ENCODE measurements at places on chromosomes 13 and 19.
A peak's percentile ranks its signal among the peaks of the same experiment; 100 is the strongest.

DNA sequence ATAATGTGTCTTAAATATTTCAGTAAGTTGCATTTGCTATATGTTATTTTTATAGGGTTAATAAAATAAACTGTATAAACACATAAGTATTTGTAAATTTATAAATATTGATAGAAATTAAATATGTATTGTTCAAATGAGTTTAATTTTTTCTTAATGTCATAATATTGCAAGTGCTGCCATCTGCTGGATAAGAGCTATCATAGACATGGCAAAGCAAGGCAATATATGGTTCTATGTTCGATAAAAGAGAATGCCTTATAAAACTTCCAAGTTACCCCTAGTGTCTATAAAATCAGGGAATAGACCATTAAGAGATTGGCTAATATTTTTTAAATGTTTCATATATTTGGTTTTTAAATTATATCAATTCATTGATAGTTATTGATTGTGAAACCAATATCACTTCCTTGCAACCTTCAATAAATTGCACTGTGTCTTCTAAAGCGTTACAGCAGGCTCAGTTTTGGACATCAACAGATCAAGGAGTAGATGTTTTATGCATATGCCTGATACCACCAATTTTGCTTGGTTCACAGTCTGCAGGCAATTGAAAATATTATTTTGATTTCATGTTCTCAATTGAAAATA, 29.0 kb upstream of the SLITRK6 start:
- DNase-seq = peak; percentile 62

GRCh38 chr19:5313307-5313706, 27.3 kb downstream of the PTPRS start:
- no peak for DNase-seq

DNA sequence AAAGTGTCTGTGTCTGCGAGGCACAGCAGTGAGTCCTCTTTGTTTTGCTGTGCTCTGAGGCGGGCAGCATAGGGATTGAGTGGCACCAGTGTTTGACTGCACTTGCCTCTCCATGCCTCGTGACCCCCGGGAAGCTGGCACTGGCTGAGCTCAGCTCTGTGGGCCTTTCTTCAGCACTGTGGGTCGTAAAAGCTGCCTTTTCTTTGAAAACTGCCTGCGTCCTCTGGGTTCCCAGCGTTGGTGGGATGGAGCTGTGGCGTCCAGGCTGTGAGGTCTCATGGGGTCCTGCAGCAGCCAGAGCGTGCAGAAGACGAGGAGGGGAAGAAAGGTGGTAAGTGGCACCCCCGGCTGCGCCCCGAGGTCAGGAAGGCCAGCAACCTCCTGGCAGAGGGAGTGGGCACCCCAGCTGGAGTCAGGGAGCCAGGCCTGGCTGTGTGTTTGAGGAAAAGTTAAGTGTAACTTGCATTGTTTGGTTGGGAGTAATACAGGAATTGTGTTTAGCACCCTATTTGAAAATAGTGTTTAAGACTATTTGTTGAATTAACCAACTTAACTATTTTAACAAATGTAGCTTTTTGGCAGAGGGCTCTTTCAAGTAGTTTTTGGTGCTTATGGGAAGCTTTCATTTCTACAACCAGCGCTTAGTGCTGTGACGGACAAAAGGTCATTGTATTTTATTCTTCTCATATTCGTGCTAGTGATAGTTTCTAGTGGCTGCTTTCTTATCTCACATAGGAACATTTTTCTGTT, 79.3 kb upstream of the TEX29 start:
- no peak for DNase-seq

GRCh38 chr13:100131863-100132574, 43.1 kb downstream of the PCCA start:
- peak; percentile 9 for DNase-seq

- DNase-seq = no peak
Observed at GRCh38 chr13:85725433-85725832, 73.8 kb downstream of the SLITRK6 start.

DNA sequence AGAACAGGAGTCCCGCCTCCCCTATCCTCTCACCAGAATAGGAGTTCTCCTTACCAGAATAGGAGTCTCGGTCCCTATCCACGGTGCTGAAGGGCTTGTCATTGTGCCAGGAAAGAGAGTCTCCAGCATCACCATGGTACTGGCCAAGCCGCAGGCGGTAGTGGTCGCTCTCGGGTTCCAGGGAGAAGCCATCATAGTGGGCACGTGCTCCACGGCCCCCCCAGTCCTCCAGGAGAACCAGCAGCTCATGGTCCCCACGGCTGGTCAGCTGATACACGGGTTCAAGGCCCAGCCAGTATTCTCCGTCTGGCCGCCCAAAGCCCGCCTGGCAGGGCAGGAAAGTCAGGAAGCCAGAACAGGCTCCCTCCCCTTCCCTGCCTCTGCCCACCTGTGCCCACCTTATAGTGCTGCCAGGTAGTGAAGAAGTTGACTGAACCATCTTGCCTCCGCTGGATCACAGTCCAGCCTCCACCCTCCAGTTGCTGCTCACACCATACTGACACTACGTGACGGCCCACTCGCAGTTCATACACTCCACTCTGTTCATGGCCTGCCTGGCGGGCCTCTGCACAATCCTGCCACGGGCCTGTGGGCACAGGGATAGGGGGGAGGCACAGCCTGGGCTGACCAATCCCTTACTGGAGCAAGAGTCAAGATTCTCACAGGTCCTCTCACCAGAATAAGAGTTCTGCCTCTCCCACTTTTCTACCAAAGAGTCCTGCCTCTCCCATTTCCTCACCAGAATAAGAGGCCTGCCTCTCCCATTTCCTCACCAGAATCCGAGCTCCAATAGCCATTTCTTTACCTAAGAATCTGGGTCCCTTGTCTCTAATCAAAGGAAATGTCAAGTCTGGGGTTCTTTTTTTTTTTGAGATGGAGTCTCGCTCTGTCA, 7.4 kb downstream of the SHFL start:
- no peak for DNase-seq

DNA sequence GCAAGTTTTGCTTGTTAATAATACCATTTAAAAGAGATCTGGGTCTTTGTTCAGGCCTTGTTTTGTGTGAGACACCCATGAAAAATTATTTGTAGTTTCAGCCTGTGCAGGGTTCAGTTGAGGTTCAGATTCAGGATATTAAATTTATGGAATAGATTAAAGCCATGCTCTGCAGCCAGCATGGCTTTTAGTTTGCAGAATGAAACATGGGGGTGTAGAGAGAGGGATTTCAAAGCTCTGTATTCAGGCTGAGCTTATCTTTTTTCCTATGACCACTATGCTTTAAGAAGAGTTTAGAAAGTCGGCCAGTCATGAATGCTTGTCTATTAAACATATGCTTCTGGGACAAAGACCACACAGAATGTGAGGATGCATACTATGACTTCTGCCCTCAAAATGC, 73.6 kb downstream of the DCLK1 start:
- DNase-seq = no peak

- no peak for DNase-seq
Observed at GRCh38 chr13:110396913-110397381, 89.9 kb downstream of the COL4A2 start.

GRCh38 chr13:74230984-74231501, 96.8 kb upstream of the KLF12 start:
- no peak for DNase-seq

DNA sequence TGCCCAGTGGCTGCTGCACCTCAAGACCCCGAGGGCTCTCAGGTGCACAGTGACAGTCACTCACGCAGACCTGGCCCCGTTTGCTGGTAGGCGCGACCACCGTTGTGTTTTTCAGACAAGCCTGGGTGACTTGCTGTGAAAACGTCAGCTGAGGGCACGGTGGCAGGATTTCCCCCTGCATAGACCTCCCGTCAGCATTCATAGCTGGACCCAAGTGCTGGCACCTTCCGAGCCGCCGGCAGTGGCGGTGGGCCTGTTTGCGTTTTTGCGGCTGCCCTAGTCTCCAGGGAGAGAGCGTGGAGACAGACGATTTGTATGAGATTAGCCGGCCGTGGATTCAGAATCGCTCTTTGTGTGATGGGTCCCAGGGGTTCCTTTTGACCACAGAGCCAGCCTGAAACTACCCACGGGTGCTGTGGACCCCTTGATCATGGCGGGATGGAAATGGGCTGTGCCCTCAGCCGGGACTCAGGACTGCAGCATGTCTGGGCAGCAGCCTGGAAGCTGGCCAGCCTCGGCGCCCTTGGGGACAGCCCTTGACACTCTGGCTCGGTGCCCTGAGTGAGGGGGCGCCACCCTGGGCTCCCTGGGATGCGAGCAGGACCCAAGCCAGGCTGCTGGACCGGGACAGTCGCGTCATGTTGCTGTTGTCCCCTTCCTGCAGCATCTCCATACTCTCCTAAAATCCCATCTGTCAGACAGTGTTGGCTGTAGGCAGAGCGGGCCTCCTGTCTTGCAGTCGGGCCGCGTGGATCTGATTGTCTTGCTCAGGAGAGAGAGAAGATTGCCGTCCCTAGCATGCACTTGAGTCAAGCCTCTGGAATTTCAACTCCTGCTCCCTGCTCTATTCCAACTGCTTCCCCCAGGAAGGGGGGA, 8.6 kb downstream of the KDM4B start:
- no peak for DNase-seq

- no peak for DNase-seq
Observed at GRCh38 chr19:6480848-6481415, 655 bp downstream of the DENND1C start.

DNA sequence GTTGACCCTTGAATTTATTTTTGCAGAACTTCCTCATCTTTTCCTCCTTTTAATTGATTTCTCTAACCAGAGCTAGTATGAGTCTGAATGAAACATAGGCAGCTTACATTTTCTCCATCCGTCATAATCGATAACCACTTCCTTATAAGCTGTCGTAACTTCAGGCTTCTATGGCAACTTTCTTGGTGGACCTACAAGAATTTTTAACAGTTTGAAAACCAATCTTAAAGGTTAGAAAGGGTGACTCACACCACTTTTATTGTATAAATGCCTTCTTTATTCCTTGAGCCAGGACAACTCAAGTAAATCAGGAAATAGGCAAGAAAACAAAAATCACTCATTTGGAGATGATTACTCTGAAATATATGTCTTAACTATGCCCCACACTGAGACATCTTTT, 105.7 kb upstream of the KL start:
- no peak for DNase-seq

GRCh38 chr19:50147462-50148423, 15.3 kb downstream of the IZUMO2 start:
- DNase-seq = peak; percentile 93

- peak; percentile 21 for DNase-seq
Observed at GRCh38 chr13:96710166-96710862, 284.0 kb downstream of the OXGR1 start.

DNA sequence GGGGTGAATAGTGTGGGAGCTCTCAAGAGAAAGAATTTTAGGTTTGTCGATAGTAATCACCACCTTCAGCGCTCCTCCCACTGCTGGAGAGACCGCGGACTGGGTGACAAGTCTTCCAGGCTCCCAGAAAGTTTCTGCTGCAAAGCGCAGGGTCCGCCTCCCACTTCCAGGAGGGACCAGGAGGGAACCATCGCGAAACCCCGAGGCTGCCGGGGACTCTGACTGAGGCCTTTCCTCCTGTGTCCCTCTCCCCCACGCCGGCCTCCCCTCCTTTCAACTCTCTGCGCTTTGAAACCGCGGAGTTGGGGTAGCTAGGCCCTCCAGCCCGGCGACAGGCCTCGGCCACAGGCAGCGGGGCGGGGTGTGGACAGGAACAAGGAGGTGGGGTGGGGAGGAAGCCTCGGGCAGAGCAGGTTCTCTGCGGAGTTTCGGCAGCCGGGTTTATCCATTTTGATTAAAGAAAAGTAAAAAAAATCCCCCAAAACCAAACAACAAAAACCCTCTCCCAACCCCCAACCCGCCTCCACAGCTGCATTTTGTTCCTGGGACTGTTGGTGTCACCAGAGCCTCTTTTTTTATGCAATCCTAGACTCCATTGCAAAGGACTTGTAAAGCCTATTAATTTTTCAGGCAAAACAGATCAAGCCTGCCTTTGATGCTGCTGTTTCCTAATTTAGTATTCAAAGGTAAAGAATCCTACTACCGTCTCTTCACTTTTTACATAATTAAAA, 157.2 kb downstream of the TM9SF2 start:
- DNase-seq = peak; percentile 78

DNA sequence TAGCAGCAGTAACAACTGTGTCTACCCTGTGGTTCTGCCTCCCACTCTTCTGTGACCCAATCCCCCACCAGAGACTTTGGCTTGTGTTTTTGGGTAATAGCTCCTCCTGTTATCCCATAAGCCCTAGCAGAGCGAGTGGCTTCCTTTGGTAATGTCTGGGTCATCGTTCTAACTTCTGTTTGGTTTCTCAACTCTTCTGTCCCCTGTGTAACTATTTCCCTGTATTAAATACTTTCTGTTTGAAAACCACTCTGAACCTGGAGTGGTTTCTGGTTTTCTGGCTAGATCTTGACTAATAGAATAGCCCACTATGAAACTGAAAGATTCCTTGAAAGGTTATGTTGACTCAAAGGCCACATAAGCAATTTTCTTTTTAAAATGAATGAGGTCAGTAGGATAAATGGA, 350.0 kb downstream of the DCT start:
- DNase-seq = peak; percentile 21

Data from OCI-M1 (cell line).